Kidney capillary endothelial cell (primary cell): ENCODE measurements at places on chromosomes 2 and 18.

- DNase-seq, result peak; percentile 84
These were observed 131.3 kb downstream of the TPO start for GRCh38 chr2:1544478-1545069.

- no peak for DNase-seq
These were observed 11.2 kb upstream of the WIPF1 start for GRCh38 chr2:174608866-174609214.

- DNase-seq, result no peak
These were observed 6.2 kb upstream of the NEU2 start for GRCh38 chr2:233026198-233026813.

DNA sequence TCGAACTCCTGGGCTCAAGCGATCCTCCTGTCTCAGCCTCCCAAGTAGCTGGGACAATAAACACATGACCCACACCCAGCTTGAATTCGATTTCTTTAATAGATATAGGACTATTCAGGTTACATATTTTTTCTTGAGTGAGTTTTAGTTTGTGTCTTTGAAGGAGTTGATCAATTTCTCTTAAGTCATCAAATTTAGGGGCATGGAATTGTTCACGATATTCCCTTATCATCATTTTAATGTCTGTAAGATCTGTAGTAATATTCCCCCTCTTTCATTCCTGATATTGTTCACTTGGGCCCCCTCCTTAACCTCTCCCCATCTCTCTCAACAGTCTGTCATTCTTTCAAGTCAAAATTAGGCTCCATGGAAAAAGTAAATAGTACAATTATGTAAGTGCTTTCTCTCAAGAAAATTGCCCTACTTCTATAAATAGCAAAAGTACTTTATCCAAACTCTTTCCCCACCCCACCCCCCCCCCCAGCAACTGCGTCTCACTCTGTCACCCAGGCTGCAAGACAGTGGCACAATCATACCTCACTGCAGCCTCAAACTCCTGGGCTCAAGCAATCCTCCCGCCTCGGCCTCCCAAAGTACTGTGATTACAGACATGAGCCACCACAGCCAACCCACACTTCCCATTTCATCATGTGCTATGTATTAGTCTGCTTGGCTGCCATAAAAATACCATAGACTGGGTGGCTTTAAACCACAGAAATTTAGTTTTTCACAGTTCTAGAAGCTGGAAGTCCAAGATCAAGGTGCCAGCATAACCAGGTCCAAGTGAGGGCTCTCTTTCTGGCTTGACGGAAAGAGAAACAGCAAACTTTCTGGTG, 20.1 kb downstream of the WDR33 start:
- DNase-seq, result no peak

- no peak for DNase-seq
These were observed 61.2 kb upstream of the LRRTM1 start for GRCh38 chr2:80365762-80366161.

- DNase-seq, result no peak
These were observed 20.1 kb upstream of the YES1 start for GRCh38 chr18:832085-832681.
